Omental fat pad (tissue), 4 donors: ENCODE measurements at places on chromosomes 4 and X. TPM values are rescaled to one million over a fixed set of nuclear protein-coding genes. Genes with fewer than 3 reads are reported as not detected.

MND1 gene
- total RNA-seq: 1.6 TPM

CCDC149 gene
- 22.4 TPM for total RNA-seq

MAGEA9B gene
- total RNA-seq: not detected

MAGED4B gene
- 8.4 TPM for total RNA-seq

SPARCL1 gene
- total RNA-seq: 507 TPM

CENPC gene
- 19.8 TPM for total RNA-seq

SH3TC1 gene
- 32.6 TPM for total RNA-seq

GPR143 gene
- total RNA-seq: not detected

AKAP4 gene
- total RNA-seq: not detected

SLC9B1 gene
- 0.37 TPM for total RNA-seq

DNA sequence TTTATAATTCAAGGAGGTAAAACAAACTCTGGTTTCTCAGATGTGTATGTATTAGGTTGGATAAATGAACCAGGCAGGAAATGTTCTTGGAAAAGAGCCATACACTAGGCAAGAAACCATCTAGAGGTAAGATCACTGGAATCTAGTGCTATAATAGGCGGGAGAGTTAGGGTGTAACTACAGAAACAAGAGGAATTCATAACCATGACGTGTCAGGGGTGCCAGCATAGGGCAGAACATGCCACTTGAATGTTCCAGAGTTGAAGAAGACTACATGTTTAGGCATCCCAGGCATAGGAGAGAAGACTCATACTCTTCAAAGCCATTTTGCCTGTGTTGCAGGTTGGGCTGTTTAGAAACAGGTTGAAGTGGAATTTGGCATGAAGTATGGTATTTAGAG is 198.7 kb downstream of the CCNG2 start:
- no peak for DNase-seq

GRCh38 chrX:20372533-20372932 is 105.8 kb upstream of the RPS6KA3 start:
- DNase-seq: no peak

- DNase-seq: no peak
Observed at GRCh38 chr4:40954088-40954668, 204.4 kb downstream of the NSUN7 start.

- DNase-seq: no peak
Observed at GRCh38 chr4:71602289-71602900, 181.5 kb downstream of the GC start.

DNA sequence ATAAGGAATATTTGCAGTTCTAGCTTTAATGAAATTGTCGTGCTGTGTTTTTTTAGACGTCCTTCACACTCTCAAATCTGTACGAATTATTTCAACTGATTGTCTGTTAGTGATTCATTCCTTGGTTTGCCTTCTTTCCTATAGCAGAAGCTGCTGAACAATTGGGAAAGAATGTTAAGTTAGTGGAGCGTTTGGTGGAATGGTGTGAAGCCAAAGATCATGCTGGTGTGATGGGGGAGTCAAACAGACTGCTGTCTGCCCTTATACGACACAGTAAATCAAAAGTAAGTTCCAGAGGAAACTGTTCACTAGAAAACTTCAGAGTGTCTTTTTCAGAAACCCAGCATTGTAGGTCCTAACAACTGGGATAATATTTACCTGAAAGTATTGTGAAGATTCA is 159.9 kb downstream of the RAP1GDS1 start:
- DNase-seq: no peak

- no peak for DNase-seq
Observed at GRCh38 chr4:73170518-73171198, 87.9 kb downstream of the ANKRD17 start.

DNA sequence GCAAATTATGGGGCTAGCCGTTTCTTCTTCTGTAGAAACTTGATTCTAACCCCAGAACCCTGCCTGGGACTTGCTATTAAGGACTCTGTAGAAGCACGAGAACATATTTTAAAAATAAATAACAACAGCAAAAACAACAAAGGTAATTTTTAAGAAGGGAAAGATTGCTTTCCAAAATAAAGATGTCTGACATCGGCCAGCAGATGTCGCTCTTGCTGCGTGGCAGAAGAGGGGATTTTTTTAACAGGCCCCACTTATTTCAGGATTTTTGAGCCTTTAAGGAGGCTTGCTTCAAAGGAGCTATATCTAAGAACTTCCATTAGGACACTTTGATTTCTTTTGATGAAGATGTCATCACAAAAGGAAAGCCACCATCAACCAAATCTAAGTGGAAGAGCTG is 62.8 kb upstream of the EGFL6 start:
- no peak for DNase-seq

- no peak for DNase-seq
Observed at GRCh38 chrX:137278825-137279224, 245.0 kb upstream of the GPR101 start.

DNA sequence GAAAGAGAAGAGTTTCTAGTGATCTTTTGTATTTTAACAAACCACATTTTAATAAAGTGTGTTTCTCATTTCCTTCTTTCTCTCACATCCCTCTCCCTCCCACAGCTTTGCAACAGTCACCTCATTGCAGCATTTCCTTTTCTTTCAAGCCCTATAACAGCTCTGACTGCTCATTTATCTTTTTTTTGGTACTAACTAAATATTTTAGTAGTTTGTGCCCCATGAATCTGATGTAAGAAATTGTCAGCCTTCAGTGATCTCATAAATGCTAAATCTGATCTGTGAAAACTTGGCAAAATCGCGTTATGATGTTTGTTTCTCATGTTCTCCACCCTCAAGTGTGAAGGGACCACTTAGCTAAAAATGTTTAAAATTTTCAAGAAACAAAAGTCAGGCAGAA is 258.5 kb upstream of the SLIT2 start:
- no peak for DNase-seq

GRCh38 chr4:149370785-149371420 is 444.7 kb downstream of the IQCM start:
- DNase-seq: no peak

DNA sequence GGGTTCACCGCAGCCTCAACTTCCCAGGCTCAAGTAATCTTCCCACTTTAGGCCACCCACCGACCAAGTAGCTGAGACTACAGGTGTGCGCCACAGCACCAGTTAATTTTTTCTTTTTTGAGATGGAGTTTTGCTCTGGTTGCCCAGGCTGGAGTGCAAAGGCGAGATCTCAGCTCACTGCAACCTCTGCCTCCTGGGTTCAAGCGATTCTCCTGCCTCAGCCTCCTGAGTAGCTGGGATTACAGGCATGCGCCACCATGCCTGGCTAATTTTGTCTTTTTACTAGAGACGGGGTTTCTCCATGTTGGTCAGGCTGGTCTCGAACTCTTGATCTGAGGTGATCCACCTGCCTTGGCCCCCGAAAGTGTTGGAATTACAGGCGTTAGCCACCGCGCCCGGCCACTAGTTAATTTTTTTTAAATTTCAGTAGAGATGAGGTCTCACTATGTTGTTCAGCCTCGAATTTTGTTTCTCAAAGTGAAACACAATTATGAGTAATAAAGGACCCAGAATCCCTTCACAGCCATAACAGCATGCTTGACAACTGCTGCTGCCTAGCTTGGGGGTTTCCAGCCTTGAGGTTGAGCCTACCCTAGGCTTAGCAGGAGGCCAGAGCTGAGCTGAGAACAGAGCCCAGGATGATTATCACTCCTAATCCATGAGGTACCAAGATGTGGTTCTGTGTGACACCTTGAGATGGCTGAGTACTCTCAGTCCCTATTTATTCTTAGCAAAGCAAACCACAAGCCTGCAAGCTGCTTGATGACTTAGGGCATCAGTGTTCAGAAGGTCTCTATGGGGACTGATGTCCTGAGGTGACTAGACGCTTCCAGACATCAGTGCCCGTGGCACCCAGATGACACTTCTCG is 41.6 kb upstream of the NKRF start:
- no peak for DNase-seq

- no peak for DNase-seq
Observed at GRCh38 chr4:1619151-1619672, 64.9 kb downstream of the FAM53A start.

DNA sequence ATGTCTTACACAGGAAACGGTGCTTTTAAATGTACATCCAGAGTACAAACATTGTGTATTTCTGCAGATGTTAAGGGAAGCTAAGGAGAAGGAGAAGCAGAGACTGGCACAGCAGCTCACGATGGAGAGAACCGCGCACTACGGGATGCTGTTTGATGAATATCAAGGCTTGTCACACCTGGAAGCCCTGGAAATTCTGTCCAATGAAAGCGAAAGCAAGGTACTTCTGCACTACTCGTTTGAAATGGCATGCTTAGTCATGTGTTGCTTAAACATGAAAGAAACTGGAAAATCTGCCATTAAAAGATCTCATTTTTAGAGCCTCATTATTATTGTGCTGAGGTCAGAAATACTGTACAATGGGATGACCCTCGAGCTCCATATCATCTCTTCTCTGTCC is 47.2 kb downstream of the FAM114A1 start:
- DNase-seq: no peak

GRCh38 chrX:124605511-124605910 is 259.1 kb downstream of the SH2D1A start:
- DNase-seq: no peak

DNA sequence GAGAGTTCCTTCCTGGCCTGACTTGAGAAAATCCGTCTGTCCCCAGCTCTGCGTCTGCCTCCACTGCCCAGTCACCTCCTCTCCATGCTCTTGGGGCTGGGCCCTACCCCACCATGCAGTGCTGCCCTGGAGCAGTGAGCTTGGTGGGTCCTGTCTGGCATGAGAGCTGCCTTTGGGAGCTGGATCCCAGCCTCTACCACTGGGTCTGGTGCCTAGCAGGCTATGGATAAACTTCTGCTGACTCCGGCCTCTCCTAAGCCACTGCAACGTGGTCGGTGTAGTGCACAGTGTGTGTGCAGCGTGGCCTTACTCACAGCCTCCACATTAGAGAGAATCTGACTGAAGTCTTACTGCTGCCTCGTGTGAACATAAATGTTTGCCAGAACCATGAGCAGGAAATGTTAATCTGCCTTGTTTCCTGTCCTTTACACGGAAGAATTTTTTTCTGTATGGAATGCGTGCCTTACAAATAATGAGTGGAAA is 47.6 kb downstream of the HTT start:
- no peak for DNase-seq

GRCh38 chr4:95263391-95263790 is 285.4 kb downstream of the UNC5C start:
- DNase-seq: no peak

DNA sequence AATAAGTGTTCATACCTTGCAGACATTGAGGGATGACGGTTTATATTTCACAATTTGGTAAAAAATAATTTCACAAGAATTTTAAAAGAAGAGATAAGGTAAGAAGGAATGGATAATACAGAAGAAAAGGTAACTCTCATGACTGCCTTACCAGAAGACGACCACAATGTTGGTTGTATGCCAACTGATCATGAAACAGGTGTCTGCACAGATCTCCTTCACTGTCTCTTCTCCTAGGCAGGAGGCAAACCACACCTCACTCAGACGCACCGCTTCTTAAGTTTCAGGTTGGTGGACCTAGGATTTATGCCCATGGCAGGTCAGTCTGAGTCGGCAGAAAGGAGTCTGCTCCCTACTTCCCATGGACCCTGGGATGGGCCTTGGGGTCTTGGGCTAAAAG is 177.2 kb downstream of the VSIG4 start:
- no peak for DNase-seq

DNA sequence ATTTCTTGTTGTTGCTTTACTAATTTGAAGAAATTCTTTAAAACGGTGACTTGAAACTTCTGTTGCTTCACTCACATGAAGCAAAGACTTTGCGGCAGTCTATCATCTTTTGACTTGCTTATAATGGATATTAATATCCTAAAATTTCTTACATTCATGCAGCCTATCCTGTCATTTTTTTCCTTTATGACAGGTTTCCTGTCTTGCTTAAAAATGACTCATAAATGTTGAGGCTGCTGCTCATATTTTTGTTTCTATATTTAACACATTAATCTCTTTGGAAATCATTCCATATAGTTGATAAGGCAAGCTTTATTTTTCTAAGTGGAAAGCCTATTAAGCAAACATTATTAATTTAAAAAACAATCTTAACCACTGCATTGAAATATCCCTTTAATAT is 176.6 kb upstream of the GALNTL6 start:
- DNase-seq: no peak
